ENCODE measurements at places on chromosomes 6 and 20.

GRCh38 chr6:73747289-73747688 lies 51.3 kb downstream of the CD109 start:
- no peak for DNase-seq

GRCh38 chr20:44796758-44797457 lies 13.4 kb downstream of the RIMS4 start:
- no peak for DNase-seq

DNA sequence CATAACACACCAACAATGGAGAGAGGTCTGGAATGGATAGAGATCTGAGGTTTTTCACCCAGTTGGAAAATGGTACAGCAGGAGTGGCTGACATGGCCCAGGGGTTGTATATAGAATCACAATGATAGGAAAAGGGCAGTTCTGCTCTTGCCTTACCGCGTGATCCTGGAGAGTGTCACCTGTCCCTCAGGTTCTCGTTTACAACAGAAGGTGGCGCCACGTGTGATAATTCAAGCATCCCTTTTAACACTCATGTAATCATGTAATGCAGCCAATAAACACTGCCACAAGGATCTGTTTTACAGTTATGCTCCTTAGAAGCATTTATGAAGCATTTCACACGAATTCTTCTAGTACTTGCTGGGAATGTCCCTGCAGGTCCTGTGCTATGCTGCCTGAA lies 12.9 kb upstream of the WFDC2 start:
- no peak for DNase-seq

DNA sequence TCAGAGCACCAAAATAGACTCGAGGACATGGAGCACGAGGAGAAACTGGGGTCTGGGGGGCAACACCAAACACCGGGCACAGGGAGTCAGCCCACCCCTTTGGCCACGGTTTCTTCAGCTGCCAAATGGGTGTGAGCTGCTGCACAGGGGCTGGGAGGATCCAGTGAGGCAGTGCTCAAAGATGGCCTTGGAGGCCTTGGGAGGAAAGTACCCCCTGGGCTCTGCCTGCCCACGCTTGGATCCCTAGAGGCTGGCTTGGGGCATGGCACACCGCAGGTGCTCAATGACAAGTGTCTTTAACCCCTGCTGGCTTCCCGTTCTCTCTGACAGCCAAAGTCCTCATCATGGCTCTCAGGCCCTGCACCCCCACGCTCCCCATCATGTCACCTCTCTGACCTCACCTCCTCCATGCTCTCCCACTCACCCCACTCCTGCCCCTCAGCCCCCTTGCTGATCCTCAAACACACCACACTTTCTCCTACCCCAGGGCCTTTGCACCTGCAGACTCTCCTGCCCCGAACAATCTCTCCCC lies 190.3 kb downstream of the ANKRD60 start:
- no peak for DNase-seq

GRCh38 chr20:61263938-61264337 lies 11.9 kb downstream of the CDH4 start:
- no peak for DNase-seq

DNA sequence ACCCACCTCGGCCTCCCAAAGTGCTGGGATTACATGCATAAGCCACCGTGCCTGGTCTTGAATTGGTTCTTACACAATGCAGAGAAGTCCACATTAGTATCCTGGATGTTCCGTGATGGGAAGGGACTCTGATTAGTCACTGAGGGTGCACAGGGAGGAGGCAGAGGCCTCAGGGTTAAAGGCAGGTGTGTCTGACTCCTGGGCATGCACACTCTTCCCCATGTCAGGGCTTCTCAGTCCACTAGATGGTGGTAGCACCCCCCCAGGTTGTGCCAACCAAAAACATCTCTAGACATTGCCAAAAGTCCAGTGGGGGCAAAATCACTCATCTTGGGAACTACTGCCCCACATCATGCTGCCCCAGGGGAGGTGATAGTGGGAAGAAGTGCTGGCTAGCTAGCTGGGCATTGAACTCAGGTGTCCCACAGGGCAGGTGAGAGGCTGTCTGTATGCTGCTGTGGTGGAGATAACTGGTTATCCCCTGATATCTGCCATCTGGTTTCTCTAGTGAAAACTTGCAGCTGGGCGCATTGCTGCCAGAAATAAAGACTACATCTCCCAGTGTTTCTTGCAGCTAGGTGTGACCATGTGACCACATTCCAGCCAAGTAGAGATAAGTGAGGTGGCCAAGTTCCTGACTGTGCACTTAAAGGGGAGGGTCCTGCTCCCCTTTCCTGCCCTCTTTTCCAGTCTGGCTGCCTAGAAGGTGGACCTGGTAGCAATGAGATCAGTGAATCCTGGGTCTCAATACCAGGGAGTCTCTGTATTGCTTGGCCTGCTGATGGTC lies 8.4 kb upstream of the NSFL1C start:
- DNase-seq: no peak

- no peak for DNase-seq
Measured at GRCh38 chr6:32685603-32686002, 19.1 kb upstream of the HLA-DQB1 start.

- no peak for DNase-seq
Measured at GRCh38 chr6:157157258-157157657, 166.1 kb downstream of the TMEM242 start.
